Bone marrow (tissue), 2 donors: ENCODE measurements at places on chromosomes 2 and 18.
A peak's percentile ranks its signal among the peaks of the same experiment; 100 is the strongest.

DNA sequence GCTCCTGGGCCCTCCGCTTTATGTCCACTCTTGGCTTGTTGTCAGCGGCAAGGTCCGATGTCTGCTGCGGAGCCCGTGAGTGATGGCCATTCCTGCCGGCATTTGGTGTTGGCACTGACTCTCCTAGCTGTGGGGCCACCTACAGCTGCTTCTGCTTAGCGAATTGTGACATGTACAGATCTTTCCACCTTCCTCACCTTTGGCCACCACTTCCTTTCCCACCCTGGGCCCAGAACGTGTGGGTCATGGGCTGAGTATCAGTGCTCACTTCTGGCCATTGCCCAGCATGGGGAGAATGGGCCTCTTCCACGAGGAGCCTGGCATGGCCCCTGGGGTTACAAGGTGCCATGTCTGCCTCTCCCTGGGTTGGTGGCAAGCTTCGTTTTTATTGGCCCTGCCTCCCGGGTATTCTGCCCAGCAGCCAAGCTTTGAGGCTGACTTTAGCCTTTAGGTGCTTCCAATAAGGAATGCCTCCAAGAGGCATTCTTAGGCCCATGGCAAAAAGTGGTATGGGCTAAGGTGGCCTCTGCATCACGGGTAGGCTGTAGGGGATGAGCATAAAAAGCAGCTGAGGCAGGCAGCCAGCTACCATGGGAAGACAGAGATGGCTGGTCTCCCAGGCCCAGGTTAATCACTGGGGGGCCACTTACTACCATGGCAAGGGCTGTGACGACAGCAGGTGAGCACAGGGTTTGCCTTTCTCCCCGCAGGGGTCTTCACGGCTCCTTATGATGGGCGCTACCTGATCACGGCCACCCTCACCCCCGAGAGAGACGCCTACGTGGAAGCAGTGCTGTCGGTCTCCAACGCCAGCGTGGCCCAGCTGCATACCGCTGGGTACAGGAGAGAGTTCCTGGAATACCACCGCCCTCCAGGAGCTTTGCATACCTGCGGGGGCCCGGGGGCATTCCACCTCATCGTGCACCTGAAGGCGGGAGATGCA, 65.8 kb downstream of the EMILIN2 start:
- no peak for DNase-seq

DNA sequence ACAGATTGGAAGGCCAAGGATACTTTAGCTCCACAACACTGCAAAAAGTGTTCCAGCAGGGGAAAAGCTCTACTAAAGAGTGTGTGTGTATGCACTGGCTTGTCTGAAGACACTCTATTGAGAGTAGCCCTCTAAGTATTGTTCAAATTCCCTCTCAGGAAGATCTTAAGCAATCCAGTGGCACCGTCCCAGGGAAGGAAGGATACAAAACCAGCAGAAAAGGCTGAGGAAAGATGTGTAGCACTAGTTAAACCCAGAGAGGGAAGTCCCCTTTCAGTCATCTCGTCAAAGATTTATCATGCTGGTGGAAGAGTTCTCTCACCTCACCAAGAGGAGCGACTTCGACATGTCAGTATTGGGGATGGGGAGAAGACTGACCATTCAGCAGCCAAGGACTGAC, 50.5 kb downstream of the DHRS9 start:
- DNase-seq, result no peak

GRCh38 chr18:67516539-67517443, at the start of gene DSEL:
Gene DSEL, minus strand, starts transcription at chr18:67516720. Its CDS starts 2,112 bp downstream, at chr18:67514608.
- peak; percentile 92 for DNase-seq

DNA sequence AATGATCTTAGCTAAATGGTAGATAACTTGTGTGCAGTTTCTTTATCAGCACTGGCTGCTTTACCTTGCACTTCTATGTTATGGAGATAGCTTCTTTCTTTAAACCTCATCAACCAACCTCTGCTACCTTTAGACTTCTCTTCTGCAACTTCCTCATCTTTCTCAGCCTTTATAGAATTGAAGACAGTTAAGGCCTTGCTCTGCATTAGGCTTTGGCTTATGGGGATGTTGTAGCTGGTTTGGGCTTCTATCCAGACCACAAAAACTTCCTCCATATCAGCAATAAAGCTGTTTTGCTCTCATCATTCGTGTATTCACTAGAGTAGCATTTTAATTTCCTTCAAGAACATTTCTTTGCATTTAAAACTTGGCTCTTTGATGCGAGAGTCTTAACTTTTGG, 123.7 kb downstream of the PIK3C3 start:
- DNase-seq, result no peak

- DNase-seq, result no peak
Observed at GRCh38 chr2:100256416-100256815, 65.9 kb downstream of the LONRF2 start.

DNA sequence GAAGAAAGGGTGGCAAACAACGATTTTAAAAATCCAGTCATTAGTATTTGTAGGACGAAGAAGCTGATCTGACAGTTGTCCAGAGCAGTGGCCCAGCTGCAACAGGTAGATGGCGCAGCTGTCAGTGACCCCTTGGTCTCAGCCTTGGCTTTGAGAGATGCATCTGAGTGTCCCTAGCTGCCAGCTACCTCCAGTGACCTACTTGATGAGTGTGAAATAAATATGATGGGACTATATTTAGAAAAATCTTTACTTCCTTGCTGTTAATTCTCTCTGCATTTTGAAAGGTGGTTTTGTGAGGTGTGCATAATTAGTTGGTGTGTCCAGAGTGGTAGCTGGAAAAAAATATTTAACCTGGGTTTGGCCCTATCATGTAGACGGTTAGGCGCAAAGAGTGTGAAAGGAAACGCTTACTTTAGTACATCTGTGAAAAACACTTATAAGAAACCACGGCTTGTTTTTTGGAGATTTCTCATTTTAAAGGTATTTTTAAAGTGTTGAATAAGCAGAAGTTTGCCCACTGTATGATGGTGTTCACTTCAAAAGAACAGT, 963 bp downstream of the INPP1 start:
- DNase-seq, result peak; percentile 53

- peak; percentile 10 for DNase-seq
Observed at GRCh38 chr2:191758518-191759507, 80.9 kb downstream of the NABP1 start.

GRCh38 chr2:45330108-45330507, 281.0 kb downstream of the SRBD1 start:
- no peak for DNase-seq

DNA sequence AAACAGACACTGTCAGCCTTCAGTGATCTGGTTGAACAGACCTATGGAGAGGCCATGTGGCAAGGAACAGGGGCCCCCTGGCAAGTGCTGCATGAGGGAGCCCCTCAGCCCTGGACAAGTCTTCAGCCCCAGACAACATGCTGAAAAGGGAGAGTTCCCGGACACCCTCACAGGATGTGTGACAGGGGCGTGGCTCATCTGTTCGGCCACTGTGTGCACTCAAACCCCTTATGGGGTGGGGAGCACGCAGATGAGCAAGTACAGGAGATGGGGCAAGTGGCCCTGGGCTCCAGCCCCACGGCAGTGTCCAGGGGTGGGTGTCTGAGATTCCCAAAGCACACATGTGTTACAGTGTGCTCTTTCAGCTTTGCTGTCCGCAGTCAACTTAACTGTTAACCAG, 35.4 kb upstream of the MPPE1 start:
- no peak for DNase-seq

- no peak for DNase-seq
Observed at GRCh38 chr2:239212929-239213642, 187.7 kb downstream of the HDAC4 start.

GRCh38 chr2:46283693-46284092, 13.5 kb upstream of the EPAS1 start:
- DNase-seq, result no peak

DNA sequence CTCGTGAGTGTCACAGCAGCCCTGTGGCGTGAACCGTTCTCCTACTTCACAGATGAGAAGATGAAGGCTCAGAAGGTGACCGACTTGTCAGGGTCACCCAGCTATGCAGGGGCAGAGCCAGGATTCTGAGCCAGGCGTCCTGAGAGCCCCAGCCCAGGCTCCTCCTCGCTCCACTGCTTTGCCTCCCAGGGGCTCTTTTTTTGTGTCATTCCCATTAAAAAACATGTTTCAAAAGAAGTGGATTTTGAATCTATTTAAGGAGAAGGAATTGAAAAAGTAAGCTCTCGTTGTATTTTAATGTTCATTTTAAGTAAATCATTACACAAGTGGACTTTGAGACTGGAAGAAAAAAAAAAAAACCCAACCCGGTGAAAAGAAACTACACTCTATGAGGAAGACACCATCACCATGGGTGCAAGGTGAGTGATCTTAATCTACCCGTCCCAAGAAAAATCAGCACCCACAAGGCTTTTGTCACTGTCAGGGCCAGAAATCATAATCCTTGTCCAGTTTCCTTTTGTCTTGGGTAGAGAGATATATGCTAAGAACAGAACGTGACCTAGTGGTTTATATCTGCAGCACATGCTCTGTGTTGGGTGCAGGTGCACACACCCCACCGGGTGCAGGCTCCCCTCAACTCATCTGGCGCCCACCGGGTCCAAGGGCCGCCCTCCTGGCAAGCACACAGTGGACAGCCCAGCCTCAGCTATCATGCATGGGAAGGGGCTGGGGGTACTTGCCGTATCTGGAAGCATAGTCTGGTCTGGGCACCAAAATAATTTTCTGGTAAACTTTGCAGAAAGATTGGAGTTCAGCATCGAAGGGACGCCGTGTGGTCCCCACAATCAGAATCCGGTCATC, 73.5 kb upstream of the ASB18 start:
- no peak for DNase-seq

- DNase-seq, result peak; percentile 97
Observed at GRCh38 chr2:230877759-230878598, 13.2 kb downstream of the ITM2C start.

DNA sequence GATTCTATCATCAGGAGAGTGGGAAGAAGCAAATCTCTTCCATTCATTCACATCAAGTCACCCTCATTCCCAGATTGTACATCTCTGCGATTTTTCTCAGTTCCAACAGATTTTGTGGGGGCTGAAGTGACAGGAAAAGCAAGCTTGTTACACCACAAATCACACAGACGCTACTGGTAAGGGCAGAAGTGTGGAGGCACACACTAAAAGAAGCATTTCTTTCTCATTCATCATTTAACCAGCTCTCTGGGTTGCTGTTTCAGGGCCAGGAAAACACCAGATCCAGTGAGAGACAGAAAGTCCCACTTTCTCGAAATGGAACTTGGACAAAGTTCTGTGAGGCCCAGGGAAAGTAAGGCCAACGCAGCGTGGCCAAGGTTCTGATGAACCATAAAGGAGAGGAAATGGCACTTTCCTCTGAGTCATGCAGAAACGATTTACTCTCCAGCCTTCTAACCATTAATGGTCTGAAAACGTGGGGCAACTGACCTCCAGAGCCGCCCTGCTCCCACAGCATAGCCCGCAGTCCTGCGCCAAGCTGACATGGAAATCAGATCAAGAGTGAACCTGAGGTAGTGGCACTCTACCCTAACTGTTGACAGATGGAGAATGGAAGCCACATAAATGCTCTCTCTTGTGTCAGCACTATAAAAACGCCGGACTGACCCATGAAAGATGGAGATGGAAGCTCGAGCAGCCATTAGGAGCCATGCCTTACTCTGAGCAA, 191.0 kb downstream of the C1D start:
- no peak for DNase-seq

DNA sequence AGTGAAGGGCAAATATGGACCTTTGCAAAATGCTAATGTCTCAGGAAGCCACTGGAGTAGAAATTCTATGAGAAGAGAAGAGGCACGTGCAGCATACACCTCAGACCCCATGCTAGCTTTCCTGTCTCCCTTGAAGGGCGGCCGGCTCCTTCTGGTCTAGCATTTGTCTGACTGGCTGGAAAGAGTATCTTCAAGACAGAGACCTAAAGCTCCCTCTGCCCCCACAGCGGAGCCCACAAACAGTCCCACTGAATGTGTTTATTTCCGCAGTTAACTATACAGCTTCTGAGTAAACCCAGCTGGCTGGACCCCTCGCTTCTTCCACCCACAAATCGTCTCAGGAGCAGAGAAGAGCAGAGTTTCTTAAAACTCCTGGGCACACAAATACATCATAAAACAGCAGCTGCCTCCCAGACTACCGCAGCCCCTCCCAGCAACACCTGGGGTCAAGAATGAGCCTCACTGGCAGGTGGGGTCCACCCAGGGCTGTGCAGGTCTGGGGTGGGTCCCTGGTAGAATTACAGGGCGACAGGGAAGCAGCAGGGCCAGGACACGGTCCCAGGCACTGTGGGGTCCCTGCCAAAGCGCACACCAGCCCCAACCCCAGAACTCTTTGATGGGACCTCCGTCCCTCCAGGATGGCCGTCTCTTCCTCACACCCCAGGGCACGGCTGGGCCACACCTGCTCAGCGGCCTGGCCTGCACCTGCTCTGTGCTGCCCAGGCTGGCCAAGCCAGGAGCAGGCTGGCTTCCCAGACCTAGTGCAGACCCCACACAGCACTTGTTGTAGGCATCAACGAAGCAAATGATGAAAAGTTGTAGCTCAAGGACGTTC, 103.8 kb downstream of the PXDN start:
- no peak for DNase-seq

- DNase-seq, result no peak
Observed at GRCh38 chr2:96359310-96359709, 23.7 kb downstream of the NCAPH start.

GRCh38 chr2:206863196-206863595, 76.1 kb upstream of the CPO start:
- DNase-seq, result no peak

DNA sequence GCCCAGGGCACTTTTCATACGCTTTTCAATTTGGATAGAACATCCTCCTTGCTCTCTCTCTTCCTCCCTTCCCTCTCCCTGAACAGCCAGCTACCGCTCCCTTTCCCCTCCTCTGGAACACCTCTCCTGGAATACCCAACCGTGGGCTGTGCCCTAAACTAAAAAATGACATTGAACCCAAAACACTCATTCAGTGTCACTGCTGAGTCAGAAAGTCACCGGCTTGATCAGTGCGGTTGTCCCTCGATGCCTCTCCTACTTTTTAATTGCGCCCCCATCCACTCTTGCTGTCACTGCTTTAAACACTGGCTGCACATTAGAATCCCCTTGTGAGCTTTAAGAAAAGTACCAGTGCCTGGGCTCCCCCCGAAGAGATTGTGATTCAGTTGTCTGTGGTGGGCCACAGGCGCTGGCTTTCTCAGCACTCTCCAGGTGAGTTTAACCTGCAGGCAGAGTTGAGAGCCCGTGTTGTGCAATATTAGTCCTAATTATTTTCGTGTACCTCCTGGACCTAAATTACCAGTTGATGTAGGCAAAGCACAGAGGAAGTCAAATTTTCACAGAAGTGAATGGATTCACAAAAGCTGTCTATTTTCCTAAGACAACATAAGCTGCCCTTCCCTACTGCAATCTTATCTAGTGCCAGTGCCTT, 302.0 kb downstream of the PRKCE start:
- no peak for DNase-seq
